ENCODE measurements at places on chromosomes 1 and 21. TPM values are rescaled to one million over a fixed set of nuclear protein-coding genes. Genes with fewer than 3 reads are reported as not detected.

GRCh38 chr1:18429654-18430053 lies 51.1 kb upstream of the KLHDC7A start:
- DNase-seq = no peak

DNA sequence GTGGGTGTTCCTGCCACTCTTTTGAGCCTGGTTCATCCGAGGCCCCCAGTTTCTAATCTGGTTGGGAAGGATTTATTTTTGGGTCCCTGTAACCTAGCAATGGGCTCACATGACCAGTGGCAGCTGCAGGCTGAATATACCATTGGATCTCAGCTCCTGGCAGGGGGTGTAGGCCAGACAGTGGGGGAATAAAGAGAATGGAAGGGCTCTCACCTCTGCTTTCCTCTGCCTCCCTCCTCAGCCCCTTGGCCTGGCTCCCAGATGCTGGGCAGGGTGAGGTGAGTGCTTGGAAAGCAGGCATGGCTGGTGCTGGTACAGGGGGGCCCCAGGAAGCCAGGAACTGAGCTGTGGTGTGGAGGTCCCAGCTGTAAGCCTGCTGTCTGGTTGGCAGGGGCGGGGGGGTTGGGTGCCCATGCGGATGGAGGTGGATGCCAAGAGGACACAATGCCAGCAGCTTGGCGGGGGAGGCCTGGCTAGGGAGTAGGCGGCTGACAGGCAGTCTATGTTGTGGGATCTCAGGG lies 3.6 kb upstream of the GPR61 start:
- no peak for DNase-seq

GRCh38 chr1:17265162-17265561 lies 16.3 kb downstream of the PADI3 start:
- no peak for DNase-seq

- DNase-seq = no peak
These were observed 3.5 kb upstream of the S100A8 start for GRCh38 chr1:153394391-153394790.

- DNase-seq = no peak
These were observed 50.7 kb upstream of the ACOT11 start for GRCh38 chr1:54497338-54497737.

DNA sequence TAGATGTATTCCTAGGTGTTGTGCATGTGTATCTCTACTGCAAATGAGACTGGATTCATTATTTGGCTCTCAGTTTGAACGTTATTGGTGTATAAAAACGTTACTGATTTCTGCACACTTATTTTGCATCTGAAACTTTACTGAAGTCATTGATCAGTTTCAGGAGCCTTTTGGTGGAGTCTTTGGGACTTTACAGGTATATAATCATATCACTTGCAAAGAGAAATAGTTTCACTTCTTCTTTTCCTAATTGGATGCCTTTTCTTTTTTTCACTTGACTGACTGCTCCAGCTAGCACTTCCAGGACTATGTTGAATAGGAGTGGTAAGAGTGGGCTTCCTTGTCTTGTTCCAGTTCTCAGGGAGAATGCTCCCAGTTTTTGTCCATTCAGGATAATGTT lies 252.2 kb downstream of the SMYD3 start:
- DNase-seq = no peak

The TMEM63A gene
- 15.0 TPM for total RNA-seq

The CLCA1 gene
- not detected for total RNA-seq
